WTC11 (cell line): ENCODE measurements at places on chromosomes 1 and 21. TPM values are rescaled to one million over a fixed set of nuclear protein-coding genes. Genes with fewer than 3 reads are reported as not detected.

The SPATA45 gene
- total RNA-seq: 0.73 to 0.90 TPM (median 0.82 TPM) in 3 replicates

The RGS18 gene
- not detected in 3 replicates for total RNA-seq

The FCRL5 gene
- total RNA-seq: 0.70 to 0.89 TPM (median 0.78 TPM) in 3 replicates

The RXFP4 gene
- total RNA-seq: not detected in 3 replicates

The MYOC gene
- total RNA-seq: not detected in 3 replicates

The ARV1 gene
- 9.1 to 9.7 TPM (median 9.5 TPM) in 3 replicates for total RNA-seq

The CLCA4 gene
- not detected in 3 replicates for total RNA-seq

GRCh38 chr1:85957760-85958159, 198.8 kb downstream of the COL24A1 start:
- no peak overlapping the region for H3K27ac ChIP-seq
- no peak overlapping the region for H3K4me3 ChIP-seq
- H3K36me3 ChIP-seq: no peaks in the 10 kb centered on the region
- no peaks in the 10 kb centered on the region for H3K4me1 ChIP-seq
- DNase-seq: no peak

GRCh38 chr1:30008998-30009657, 714.3 kb downstream of the MATN1 start:
- no peak for DNase-seq
- peaks cover 30% of the 10 kb centered on the region for H3K4me1 ChIP-seq
- no peaks in the 10 kb centered on the region for H3K27me3 ChIP-seq
- H3K27ac ChIP-seq: peak overlapping the region; percentile 61; the same call in 1 of the 2 replicates
- no peak overlapping the region for H3K4me3 ChIP-seq
- peaks cover 7% of the 10 kb centered on the region; the same call in 1 of the 2 replicates for H3K36me3 ChIP-seq

GRCh38 chr1:165570078-165570477, 26.3 kb downstream of the LRRC52 start:
- H3K27me3 ChIP-seq: peaks cover 4% of the 10 kb centered on the region; the same call in 1 of the 2 replicates
- DNase-seq: no peak
- no peak overlapping the region for H3K27ac ChIP-seq
- no peaks in the 10 kb centered on the region for H3K4me1 ChIP-seq
- no peaks in the 10 kb centered on the region for H3K36me3 ChIP-seq

DNA sequence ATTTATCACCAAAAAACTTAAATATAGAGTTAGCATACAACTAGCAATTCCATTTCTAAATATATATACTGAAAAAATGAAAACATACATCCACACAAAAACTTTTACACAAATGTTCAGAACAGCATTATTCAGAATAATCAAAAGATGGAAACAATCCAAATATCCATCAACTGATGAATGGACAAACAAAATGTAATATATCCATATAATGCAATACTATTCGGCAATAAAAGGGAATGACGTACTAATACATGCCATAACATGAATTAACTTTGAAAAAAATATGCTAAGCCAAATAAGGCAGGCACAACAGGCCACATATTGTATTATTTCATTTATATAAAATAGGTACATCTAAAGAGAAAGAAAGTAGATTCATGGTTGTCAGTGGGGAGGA, 33.9 kb downstream of the TUT4 start:
- no peaks in the 10 kb centered on the region for H3K27me3 ChIP-seq
- peaks cover 11% of the 10 kb centered on the region for H3K4me1 ChIP-seq
- H3K4me3 ChIP-seq: no peak overlapping the region
- no peak overlapping the region for H3K27ac ChIP-seq

DNA sequence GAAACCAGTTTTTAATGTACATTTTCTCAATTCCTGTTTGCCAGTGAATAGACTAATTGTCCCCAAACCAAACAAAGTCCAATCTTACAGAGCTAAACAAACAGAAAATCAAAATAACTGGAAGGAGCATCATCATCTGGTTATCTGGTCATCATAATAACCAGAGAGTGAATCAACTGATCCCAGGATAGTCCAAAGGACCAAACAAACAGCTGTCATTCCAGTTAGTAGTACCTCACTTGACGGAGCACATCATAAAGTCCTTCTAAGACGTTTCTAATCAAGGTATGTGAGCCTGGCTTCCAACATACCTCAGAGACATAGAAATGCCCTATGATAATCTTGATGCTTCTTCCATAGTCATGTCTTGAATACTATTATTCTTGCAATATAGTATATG, 240.5 kb downstream of the LTN1 start:
- DNase-seq: no peak
- peaks cover 26% of the 10 kb centered on the region for H3K4me1 ChIP-seq
- no peak overlapping the region for H3K4me3 ChIP-seq
- no peaks in the 10 kb centered on the region for H3K27me3 ChIP-seq
- no peaks in the 10 kb centered on the region for H3K36me3 ChIP-seq
- no peak overlapping the region for H3K27ac ChIP-seq

DNA sequence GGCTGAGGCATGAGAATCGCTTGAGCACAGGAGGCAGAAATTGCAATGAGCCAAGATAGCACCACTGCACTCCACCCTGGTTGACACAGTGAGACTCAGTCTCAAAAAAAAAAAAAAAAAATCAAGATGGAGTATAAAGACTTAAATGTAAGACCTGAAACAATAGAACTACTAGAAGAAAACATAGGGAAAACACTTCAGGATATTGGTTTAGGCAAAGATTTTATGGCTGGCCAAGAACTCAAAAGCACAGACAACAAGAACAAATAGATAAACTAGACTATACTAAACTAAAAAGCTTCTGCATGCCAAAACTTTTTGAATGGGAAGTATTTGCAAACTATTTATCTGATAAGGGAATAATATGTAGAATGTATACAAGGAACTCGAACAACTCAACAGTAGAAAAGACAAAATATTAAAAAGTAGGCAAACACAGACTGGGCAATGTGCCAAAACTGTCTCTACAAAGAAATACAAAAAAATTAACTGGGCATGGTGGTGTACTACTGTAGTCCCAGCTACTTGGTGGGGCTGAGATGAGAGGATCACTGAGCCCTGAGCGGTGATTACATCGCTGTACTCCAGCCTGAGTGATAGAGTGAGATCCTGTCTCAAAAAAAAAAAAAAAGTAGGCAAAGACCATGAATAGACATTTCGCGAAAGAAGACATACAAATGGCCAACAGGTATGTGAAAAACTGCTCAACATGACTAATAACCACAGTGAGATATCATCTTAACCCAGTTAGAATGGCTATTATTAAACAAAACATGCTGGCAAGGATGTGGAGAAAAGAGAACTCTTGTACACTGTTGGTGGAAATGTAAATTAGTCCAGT, 25.3 kb downstream of the DTL start:
- H3K4me3 ChIP-seq: no peak overlapping the region
- H3K27ac ChIP-seq: no peak overlapping the region
- peaks cover 52% of the 10 kb centered on the region for H3K36me3 ChIP-seq
- DNase-seq: no peak

DNA sequence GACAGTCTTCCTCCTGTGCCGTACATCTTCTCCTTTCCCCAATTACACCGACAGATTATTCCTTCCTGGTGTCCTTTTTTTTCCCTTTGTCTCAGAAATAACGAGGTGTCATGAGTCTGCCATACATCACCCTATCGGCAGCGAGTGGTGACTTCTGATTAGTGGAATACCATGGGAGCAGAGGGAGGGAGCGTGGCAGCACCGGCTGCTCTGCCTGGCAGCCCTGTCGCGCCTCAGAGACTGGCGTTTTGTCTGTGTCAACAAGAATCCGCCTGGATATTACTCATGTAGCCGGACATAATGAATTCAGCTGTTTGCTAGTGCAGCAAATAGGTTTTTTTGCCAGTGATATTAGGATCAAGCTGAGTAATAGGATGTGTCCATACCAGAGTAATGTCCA, 51.8 kb downstream of the UTP25 start:
- H3K4me1 ChIP-seq: peaks cover 10% of the 10 kb centered on the region
- no peak overlapping the region for H3K4me3 ChIP-seq
- H3K27me3 ChIP-seq: no peaks in the 10 kb centered on the region
- no peaks in the 10 kb centered on the region for H3K36me3 ChIP-seq
- H3K27ac ChIP-seq: no peak overlapping the region

- peaks cover 9% of the 10 kb centered on the region for H3K4me1 ChIP-seq
- no peak overlapping the region for H3K27ac ChIP-seq
- DNase-seq: no peak
- H3K4me3 ChIP-seq: no peak overlapping the region
- H3K27me3 ChIP-seq: no peaks in the 10 kb centered on the region
Observed at GRCh38 chr1:55959136-55959548, 620.2 kb downstream of the PLPP3 start.

GRCh38 chr1:28519946-28520725, 14.3 kb downstream of the RCC1 start:
- H3K4me3 ChIP-seq: peak overlapping the region; percentile 80
- H3K27me3 ChIP-seq: no peaks in the 10 kb centered on the region
- H3K4me1 ChIP-seq: peaks cover 63% of the 10 kb centered on the region
- peak overlapping the region; percentile 47 for H3K27ac ChIP-seq
- DNase-seq: no peak

GRCh38 chr1:56175211-56175610, 404.2 kb downstream of the PLPP3 start:
- H3K4me3 ChIP-seq: no peak overlapping the region
- H3K36me3 ChIP-seq: no peaks in the 10 kb centered on the region
- H3K4me1 ChIP-seq: peaks cover 9% of the 10 kb centered on the region
- no peak overlapping the region for H3K27ac ChIP-seq

DNA sequence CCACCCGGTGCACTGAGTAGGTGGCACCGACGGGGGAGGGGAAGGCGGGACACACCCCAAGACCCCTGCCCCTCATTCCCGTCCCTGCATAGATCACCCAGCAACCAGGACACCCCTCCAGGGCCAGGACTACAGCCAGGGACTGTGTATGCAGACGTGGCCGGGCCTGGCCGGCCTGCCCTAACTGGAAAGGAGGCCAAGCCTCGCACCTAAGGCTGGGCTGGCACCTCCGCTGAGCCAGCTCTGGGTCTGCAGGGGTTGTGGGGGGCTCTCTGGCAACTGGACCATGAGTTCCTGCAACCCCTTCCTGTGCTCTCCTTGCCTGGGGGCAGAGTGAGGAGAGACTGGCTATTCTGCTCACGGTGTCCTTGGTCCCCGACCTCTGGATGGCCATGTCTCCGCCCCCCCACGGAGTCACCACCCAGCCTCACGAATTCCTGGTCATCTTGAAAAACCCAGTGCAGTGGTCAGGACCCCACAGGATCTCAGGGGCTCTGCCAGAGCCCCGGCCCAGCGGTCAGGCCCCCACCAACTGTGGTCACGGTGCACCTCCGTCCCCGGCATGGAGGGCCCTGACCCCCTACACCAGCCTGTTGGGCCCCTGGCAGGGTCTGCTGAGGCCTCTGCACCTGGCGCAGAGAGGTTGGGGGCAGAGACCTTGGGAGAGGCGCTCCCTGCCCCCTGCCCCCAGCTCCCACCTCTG, 1.1 kb upstream of the FNDC10 start:
- peaks cover 25% of the 10 kb centered on the region for H3K27me3 ChIP-seq
- H3K36me3 ChIP-seq: no peaks in the 10 kb centered on the region
- DNase-seq: no peak
- peak overlapping the region; percentile 72 for H3K4me3 ChIP-seq
- no peak overlapping the region for H3K27ac ChIP-seq

DNA sequence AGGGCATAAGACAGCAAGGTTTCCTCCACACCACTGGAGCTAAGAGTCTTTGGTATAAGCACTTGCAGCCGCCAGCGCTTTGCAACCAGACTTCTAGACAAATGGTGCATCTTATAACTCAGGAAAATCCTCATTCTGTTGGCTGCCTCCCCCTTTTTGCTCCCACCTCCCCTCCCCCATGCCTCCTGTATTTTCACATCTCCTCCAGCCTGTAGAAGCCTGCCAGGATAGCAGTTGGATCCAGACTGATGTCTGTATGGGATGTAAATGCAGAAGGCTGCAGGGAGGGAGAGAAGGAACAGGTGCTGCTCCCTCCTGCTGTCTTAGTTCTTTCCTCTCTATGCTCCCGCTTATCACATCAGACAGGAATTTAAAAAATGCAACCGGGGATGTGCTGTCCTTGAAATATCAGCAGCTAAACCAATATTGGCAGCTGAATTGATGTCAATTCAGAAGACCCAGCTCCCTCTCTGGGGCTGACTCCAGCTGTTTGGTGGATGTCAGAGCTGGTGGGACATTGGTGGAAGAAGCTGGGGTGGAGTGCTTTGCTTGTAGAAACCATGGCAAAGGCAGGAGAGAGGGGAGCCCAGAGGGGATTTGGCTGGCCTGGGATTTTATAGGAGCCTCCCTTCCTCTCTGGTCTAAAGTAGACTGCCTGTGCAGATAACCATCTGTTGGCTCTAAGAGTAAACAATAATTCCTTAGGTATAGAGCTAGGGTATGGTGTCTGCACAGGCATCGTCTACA, 53.5 kb downstream of the NFASC start:
- H3K4me1 ChIP-seq: peaks cover 82% of the 10 kb centered on the region
- peak; percentile 57 for DNase-seq
- H3K4me3 ChIP-seq: peak overlapping the region; percentile 25

GRCh38 chr1:12249181-12249580, 19.4 kb downstream of the VPS13D start:
- peaks cover 16% of the 10 kb centered on the region for H3K4me1 ChIP-seq
- H3K36me3 ChIP-seq: peaks cover 43% of the 10 kb centered on the region
- H3K27ac ChIP-seq: peak overlapping the region; percentile 83
- H3K4me3 ChIP-seq: peak overlapping the region; percentile 14; the same call in 1 of the 2 replicates

DNA sequence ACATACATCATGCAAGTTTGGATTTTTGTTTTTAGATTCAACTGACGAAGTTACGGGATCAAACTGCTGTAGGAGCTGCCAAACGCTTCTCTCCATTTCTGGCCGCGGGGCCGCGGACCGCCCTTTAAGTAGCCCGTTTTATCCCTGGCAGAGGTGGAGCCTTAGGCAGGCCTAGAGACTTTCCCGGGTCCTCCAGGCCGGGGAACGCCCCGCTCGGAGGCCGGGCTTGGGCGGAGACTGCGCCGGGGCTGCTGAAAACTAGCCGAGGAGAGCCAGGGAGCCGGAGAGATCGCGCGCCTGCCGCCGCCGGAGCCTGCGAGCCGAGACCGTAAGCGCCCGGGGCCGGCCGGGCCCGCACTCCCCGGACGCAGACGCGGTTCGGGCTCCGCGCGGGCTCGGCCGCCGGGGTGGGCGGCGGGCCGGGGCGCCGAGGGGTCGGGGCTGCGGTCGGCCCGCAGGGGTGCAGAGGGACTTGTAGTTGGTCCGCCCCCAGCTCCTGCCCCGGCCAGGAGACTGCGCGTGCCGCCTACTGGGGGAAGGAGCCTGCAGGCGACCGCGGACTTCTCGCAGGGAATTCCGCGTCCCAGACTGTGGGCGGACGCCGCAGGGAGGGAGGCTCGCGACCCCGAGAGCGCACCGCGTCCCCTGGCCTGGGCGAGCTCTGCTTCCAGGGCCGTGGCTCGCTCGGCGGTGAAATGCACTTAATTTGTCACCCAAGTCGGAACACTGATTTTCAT, at the start of gene EPHX1:
Gene EPHX1, plus strand, starts transcription at position 283 of the 737 bp plus-strand sequence. CDS start 18,606 bp downstream, outside the sequence.
- peak within 1 kb of the TSS; percentile 86 for H3K4me3 ChIP-seq
- peak; percentile 93 for DNase-seq

DNA sequence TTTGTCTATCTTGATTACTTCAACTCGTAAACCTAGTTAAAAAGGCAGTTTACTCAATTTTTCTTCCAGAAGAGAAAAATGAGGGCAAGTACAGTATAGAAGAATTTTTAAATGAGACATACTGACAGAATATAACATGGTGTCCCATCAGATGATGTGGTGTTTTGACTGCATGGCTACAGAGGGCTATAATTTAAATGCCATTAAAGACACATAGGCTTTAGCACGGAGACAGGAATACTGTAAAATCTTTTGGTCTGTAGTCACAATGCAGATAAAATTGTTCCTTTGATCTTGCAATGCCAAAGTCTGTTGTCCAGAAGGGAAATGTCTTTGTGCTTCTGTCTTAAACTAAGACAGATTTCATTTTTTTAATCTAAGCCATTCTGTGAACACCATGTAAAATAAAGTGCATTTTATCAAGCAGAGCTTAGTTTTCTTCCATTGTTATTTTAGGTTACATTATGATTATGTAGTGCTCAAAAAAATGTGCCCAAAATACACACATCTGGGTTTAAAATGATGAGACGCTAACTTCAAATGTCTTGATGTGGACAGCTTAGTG, 249.6 kb downstream of the PTPRC start:
- no peak for DNase-seq
- H3K27ac ChIP-seq: no peak overlapping the region
- H3K27me3 ChIP-seq: no peaks in the 10 kb centered on the region
- no peak overlapping the region for H3K4me3 ChIP-seq
- peaks cover under 1% of the 10 kb centered on the region; the same call in 1 of the 2 replicates for H3K4me1 ChIP-seq
- no peaks in the 10 kb centered on the region for H3K36me3 ChIP-seq
